ENCODE measurements at places on chromosomes 1 and 21.
A peak's percentile ranks its signal among the peaks of the same experiment; 100 is the strongest.

DNA sequence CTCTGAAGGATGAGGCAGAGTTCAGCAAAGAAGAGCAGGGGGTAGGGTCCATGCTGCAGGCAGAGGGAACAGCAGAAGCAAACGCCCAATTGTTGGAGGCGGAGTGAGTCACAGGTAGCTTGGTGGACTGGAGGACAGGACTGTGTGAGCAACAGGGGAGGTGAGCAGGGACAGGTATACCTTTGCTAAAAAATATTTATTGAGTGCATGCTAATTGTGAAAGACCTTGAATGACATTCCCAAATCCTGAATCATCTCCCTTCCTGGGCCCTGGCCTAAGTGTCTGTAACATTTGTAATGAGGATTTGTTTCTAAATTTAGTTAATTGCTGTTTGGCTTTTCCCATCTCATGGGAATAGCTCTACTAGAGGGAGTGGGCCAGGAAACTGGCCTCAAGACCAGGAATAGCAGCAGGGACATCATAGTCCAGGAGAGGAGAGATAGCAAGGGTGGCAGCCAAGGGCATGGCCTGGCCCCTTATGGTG, 123.7 kb downstream of the FOXD2 start:
- no peak for DNase-seq

- DNase-seq: no peak
These were observed 8.3 kb downstream of the GPR37L1 start for GRCh38 chr1:202130816-202131522.

GRCh38 chr1:27604579-27605299, 795 bp upstream of the AHDC1 start:
- no peak for DNase-seq

DNA sequence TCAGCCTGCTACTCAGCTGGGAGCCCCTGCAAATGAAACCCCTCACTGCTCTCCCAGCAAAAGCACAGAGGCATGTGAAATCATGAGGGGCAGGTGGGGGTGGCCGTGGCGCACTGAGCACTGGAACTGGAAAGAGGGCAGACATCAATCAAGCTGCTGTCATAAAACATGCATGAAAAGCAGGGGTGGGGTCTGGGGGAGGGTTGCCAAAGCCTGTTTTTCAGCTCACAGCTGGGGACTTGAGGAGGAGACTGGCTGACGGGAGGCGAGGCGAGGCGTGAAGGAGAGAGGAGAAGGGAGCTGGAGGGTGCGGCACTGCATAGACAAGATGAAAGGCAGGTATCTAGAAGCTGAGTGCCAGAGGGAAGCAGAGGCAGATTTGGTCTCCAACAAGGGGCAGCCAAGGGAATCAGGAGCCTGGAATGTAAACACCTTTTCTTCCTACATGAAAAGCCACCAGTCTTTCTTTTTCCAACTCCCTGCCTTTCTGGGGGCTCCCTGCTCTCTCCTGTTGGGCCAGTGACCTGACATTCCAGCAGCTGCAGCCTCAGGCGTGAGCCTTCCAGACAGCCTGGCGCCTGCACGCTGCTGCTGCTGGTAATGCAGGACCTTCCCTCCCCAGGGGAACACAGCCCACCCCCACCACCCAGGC, 87.0 kb downstream of the NMNAT2 start:
- no peak for DNase-seq

DNA sequence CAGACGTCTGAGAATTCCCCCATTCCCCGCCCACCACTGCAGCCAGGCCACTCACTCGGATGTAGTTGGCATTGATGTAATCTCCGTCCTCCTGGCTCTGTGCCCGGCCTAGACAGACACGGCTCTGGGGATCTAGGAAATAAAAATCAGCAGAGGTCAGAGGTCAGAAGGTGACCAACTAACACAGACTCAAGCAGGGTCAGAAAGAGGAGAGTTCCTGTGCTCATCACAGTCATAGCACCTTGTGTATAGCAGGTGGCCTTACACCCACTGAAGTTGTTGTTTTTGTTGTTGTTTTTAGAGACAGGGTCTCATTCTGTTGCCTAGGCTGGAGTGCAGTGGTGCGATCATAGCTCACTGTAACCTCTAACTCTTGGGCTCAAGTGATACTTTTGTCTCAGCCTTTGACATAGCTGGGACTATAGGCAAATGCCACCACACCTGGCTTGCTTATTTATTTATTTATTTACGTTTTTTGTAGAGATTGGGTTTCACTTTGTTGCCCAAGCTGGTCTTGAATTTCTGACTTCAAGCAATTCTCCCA, 4.9 kb downstream of the PTPN7 start:
- peak; percentile 19 for DNase-seq

DNA sequence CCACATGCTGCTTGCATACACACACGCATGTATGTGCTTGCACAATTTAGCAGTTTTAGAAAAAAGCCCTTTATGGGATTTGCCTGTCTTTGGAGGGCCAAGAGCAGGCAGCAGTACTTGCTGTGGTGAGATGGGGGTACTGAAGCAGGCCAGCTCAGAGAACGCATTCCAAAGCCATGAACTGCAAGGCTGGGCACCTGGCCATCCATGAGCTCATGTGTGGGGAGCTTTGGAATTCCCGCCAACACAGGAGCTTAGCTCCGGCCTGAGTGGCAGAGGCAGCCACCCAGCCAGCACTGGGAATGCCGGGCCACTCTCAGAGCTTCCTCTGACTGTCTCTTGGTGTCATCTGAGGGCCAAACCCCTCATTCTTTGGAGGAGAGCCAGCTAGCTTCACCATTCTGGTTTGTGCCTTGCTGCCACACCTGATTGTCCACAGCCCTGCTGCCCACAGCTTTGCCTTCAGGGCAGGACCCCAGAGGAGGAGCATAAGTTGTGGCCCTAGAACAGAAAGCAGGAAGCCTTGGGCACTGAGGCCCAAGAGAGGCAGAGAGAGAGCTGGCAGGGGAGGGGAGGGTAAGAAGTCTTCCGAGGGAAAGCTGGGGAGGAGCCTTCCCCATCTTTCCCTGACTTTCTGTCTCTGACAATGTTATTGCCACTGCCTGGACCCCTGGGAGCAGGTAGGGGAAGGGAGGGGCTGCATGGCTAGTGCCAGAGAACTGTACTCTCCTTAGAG, 92.1 kb upstream of the POU3F1 start:
- no peak for DNase-seq

DNA sequence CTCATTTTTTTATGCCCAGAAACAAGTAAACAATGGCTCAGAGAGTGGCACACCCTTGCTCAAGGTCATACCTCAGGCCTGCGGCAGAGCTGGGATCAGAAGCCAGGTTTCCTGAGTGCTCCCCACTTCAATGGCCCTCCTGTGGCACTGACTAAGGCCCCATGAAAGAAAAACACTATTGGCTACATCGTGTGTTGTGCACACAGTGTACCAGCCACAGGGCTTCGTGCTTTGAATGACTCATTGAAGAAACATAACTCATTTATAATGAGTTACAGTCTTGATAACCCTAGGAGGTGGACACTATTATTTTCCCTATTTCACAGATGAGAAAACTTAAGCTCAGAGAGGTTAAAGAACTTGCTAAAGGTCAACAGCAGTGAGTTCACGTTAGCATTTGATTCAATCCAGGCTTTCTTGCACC, 91.2 kb downstream of the TRABD2B start:
- DNase-seq: no peak

DNA sequence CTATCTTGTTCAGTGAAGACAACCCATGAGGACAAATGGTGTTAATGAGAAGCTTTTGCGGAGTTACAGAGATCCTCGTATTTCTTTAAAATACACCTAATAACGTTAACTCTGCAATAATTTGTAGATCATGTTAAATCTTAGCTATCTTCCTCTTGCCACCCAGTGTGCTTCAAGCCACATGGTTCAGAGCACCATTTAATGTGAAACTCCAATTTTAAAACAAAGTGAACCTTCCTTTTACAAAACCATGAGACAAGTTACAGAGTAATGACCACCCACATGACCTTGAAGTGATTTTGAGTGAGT, 1.7 kb upstream of the KCNE2 start:
- no peak for DNase-seq

DNA sequence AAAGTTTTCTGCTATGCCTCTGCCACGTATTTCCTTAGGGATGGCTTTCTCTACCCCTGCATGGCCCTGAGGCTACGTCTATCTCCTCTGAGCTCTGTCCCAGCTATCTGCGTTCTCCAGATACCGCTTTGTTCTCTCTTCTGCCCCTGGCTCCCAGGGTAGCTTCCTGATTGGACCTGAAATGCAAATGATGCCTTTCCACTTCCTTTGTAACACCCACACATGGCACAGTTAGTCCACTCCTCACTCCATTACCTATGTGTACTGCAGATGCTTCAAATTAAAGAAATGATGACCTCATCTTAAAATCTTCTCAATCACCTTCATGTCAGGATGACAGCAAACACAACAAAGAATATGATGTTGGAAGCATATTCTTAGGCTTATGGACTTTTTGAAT, 138.6 kb upstream of the POGK start:
- no peak for DNase-seq

DNA sequence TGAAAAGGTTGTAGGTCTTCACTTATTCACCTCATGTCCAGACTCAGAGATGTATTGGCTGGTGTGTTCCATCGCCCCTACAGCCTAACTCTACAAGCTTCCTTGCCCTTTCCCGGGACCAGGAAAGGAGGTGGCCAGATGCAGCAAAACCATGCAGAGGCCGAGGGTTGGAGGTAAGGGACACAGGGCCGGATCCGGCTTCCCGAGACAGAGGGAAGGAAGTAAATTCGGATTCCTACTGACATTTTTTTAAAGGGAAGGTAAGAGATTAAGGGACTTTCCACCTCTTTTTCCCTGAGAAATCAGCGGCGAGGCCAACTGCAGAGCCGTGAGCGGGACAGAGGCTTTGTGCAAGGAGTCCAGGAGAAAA, 12.7 kb downstream of the EPHA10 start:
- no peak for DNase-seq

GRCh38 chr1:20885121-20885520, 98.0 kb upstream of the HP1BP3 start:
- peak; percentile 8 for DNase-seq

DNA sequence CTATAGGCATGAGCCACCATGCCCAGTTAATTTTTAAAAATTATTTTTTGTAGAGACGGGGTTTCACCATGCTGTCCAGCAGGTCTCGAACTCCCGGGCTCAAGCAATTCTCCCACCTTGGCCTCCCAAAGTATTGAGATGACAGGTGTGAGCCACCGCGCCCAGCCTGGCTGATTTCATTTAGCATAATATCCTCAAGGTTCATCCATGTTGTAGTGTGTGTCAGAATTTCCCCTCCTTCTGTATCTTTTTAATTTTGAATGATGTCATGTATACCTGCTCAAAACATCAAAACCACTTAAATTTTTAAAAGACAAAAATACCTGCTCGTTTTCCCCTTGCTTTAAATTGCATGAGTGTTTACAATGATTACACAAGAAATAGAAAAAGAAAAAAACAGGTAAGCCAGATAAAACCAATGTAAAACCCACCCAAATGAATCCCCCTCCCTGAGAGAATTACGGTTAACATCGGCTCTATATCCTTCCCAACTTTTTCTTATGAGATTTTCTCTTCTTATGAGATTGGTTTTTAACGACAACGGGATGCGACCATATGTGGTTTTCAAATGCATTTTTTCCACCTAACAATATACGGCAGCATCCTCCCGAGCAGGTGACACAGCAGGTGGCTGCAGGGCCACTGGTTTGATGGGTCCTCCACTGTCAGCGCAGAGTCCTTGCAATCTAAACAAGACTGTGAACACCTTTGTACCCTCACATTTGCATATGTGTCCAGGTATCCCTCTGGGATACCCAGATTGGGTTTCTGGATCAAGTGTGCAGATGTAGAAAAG, 22.1 kb downstream of the IFFO2 start:
- no peak for DNase-seq

- peak; percentile 91 for DNase-seq
These were observed 9.0 kb downstream of the IGSF9 start for GRCh38 chr1:159936273-159936904.

DNA sequence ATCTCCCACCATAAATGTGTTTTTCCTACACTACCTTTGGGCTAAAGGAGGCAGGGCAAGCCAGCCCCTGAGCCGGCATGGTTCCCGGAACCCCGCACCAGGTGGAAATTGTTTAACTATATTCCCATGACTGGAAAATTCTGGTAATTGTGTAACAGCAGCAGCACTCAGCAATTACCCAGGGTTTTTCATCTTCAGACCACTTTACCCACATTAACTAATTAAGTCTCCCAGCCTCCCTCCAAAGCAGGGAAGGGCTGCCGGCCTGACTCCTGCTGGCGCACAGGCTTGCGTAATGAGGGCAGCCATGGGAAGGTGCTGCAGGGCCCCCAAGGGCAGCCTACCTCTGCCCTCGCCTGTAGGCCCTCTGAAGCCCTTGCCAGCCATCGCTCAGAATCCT, 140.7 kb upstream of the VAMP3 start:
- DNase-seq: no peak
